ENCODE measurements at places on chromosomes 12 and 14.
A peak's percentile ranks its signal among the peaks of the same experiment; 100 is the strongest.

DNA sequence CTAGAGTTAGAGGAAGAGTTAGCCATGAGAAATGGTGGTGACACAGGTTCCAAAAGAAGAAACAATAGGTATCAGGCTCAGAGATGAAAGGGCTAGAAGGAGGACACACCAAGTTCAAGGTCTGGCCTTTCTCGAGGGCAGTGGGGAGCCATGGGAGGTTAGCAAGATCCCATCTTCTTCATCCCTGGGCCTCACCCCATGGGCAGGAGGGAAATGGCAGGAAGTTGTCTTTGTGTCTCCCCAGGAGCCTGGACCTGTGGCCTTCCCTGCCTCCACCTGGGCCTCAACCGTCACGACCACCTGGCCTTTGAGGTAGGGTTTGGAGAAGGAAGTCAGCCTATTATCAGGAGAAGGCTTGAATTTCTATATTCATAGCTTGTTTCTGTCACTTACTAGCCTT is 5.8 kb upstream of the AQP2 start:
- no peak for DNase-seq

GRCh38 chr14:22386924-22387775 is 201.9 kb downstream of the DAD1 start:
- no peak for DNase-seq

GRCh38 chr12:52871291-52872039 is 22.7 kb upstream of the KRT78 start:
- DNase-seq: no peak

- DNase-seq: no peak
Observed at GRCh38 chr12:11694528-11694927, 45.1 kb downstream of the ETV6 start.

DNA sequence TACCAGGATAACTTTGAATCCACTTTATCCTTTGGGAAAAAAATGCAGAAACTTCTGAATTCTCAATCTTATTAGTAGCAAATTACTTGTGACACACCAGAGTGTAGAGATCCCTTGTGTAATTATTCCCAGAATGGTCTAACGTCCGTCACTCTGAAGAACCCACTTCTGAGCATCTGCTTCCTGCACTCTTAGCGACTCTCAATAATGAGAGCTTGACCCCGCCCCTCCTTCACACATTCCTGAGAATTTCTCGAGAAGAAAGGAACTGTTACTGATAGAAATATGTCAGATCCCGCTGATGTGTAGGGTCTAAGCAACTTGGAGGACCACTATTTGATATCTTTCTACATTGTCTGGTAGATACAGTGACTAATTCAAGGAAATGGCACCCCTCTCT is 218.3 kb upstream of the PDZRN4 start:
- DNase-seq: no peak

DNA sequence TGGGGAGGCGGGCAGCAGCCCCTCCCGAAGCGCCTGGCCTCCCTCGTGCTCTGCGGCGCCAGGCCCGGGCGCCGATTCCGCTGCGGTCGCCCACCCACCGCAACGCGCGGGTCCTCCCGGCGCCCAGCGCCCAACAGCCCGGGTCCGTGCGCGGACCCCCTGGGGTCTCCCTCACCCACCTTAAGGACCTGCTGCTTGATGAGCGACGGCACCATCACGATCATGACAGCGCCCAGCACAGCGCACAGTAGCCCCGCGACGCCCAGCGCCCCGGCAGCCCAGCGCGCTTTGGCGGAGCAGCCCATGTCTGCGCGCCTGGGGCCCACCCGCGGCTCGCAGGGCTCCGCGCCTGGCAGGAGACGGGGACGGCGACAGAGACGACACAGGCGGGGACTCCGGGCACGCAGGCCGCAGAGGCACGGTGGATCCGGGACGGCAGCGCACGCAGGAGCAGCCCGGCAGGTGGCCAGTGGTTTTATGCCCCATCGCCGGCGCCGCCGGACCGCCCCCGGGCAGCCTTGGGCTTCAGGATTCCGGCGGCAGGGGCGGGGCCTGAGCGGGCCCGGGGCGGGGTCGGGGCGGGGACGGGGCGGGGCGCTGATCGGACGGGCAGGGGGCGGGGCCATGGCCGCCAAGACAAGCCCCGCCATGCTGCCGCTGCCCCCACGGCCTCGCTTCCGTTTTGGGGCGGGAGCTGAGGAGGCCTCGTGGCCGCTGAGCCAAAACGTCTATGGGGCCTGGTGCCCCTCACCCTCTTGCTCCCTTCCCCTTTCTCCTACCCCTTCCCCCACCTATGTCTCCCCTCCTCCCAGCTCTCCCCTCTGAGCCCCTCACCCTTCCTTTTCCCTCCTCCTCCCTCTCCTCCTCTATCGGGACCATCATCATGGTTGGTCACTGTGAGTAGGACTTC is at the start of gene SCARB1:
Gene SCARB1 (minus strand): TSS at position 449 of the 910 bp plus-strand sequence. CDS start 144 bp downstream, at position 305.
- DNase-seq: peak; percentile 81

GRCh38 chr12:108629824-108630476 is 3.7 kb downstream of the SELPLG start:
- peak; percentile 63 for DNase-seq

DNA sequence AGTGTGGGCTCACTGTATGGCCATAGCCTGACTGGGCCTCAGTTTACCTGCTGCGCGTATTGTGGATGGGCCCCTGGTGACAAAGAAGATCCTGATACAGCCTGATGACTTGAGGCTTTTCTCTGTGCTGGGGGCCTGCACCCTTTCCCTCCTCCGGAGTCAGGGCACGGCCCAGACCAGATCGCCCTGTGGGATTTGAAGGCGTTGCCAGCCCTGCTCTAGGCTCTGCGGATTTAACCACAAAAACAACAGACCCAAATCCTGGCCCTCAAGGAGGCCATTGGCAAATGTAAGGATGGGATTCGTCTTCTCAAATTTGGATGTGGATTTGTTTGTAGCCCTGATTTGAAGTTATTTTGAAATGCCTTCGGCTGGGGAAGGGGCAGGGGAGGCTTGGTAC is 195.8 kb downstream of the TSPAN9 start:
- no peak for DNase-seq

GRCh38 chr12:64780531-64781279 is 21.5 kb upstream of the GNS start:
- DNase-seq: no peak

DNA sequence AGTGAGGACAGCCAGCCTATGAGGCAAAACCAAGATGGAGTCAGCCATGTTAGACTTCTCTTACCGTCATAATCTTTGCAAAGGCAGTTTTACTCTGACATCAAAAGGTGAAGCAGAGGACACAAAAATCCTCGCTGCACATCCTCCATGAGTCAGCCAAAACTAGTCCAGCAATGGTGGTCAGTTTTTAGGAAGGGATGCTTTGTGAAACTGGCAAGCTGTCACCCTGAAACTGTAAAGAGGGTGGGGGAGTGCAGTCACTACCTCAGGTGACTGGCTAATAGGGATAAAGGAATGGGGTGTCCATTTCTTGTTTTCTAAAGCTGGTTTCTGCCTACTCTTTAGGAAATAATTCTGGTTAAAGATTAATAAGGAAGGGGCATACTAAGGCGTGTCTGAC is 5.4 kb upstream of the CIPC start:
- no peak for DNase-seq

DNA sequence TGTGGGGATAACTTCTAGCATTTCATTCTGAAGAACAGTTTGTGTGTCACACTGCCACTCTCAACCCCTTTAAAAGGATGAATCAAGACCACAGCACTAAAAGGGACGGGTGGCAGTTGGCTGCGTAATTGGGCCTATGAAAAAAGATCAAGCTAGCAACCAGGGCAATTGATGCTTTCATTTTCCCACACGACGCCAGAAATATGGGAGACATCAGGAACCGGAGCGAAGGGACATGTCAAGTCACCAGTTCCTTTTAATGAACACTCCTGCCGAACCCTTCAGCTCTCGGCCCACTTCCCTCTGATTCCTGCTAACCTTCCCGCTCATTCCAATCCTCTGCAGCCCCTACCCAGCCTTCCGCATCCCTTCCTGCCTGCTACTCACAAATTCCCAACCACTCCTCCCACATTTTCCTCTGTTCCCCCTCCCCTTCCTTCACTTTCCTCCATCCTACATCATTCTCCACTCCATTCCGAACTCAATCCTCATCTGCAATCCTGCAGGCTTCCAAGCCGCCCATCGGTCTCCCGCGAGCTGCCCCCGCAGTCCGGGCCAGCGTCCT is 753 bp downstream of the CSRNP2 start:
- DNase-seq: peak; percentile 14

- DNase-seq: no peak
Observed at GRCh38 chr14:70139384-70139783, 49.4 kb downstream of the SLC8A3 start.

- DNase-seq: no peak
Observed at GRCh38 chr14:60573943-60574495, 65.1 kb downstream of the SIX6 start.

DNA sequence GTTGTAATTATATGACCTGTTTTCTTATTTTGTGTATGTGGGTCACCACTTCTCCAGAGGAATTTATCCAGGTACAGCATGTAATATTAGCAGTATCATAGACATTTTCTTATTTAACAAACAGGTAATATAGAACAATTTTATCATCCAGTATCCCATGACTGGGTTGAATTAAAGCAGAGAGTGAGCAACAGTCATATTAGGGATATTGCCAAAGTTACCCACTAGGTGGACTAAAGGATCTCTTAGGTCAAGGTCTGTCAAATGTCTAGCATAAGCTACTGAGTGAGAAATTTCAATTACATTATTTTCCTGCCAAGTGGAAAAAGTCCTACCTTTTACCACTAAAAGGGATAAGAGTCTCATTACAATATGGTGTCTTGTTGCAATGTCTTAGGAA is 62.1 kb upstream of the TRIM9 start:
- no peak for DNase-seq

DNA sequence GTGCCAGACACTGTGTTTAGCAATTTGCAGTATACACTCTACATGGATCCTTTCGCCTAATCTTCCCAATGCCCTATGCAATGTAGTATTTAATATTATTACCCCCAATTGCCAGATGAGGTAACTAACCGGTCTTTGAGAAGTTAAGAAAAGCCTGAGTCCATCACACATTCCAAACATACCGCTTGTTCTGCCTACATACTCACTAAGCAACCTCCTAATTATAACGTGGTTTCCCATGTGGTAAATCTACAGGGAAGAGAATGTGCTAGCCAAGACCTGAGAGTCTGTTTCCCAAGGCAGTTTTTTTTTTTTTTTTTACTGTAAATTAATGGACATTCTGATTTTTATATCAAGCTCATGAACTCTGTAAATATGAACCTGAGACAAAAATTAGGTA is 37.2 kb downstream of the ATP2B1 start:
- DNase-seq: no peak

DNA sequence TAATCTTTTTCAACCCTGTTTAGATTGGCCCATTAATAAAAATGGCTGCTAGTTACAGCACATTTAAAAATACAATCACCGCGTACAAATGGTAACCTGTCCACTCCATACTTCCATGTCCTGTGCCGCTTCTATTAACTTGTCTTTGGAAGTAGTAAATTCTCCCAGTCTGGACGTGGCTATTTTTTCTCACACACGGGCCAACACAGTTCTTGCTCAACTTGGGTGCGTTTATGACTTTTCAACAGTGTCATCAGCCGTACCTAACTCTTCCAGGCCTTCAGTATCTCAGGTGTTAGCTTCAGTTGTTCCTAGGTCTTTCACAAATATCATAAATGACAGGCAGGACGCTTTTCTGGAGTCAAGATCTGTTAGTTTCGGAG is 475 bp upstream of the PCNX1 start:
- DNase-seq: no peak

GRCh38 chr14:29108908-29109307 is 342.3 kb downstream of the FOXG1 start:
- no peak for DNase-seq

GRCh38 chr12:47989666-47990065 is 14.6 kb downstream of the COL2A1 start:
- no peak for DNase-seq

DNA sequence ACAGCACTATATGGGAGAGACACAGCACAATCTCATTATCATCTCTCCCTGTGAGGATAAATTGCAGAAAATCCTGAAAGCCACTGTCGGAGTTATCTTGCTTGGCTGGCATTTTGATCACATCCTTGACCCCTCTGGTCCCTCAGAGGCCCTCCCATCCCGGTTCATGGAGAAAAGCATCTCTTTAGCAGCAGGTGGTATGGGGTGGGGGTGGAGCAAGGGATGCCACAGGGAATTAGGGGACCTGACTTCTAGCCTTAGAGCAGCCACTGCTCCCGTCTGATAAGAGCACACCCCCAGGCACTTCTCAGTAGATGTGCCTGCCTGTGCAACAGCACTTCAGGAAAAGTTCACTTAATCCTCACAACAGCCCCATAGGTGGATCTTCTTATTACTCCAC is 38.6 kb downstream of the GRIN2B start:
- no peak for DNase-seq

GRCh38 chr12:122724641-122725243 is 5.9 kb downstream of the HCAR1 start:
- DNase-seq: no peak

DNA sequence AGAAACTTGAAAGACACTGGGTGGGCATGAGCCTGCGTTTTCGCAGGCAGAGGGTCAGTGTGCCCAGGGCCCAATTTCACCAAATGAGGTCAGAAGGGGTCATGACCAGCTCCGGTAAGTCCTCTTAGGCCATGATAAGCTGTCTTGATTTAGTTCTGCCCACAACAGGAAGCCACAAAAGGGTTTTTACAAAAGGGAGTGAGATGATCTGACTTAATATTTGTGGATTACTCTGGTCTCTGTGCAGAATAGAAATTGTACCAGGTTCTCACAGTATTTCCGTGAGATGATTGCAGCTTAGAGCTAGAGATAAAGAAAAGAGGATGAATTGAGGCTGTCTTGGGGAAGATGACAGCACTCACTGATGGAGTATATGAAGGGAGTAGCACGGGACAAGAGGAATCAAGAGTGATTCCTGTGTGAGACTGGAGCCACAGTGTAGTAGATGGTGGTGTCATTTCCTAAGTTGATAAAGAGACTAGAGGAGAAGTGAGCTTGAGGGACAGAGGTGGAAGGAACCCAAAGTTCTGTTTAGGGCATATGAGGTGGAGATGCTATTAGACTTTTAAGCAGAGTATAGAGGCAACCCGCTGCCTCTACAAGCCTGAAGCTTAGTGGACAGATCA is 288.3 kb upstream of the AMIGO2 start:
- no peak for DNase-seq

- DNase-seq: no peak
Observed at GRCh38 chr12:94211021-94211420, 62.6 kb downstream of the PLXNC1 start.

DNA sequence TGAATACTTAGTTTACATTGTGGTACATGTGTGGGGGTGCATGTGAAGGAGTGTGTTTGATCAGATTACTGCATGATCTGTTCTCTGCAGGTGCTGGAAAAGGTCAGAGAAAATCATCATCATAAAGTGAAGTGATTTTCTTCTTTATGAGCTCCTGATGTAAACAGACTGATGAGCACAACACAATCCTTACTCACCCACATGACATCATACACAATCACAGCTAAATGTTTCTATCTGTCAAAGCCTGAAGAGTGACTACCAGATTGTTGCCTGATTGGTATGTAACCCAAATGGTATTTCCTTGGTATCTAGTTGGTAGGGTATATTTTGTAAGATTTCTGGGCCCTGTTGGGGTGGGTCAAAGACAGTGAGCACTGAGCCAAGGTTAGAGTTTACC is 270.8 kb downstream of the FOXG1 start:
- no peak for DNase-seq

- no peak for DNase-seq
Observed at GRCh38 chr14:81280136-81280791, 59.5 kb upstream of the GTF2A1 start.

Measured in stimulated activated CD4-positive, alpha-beta T cell treated with anti-CD3 and anti-CD28 coated beads, Interleukin-2, amount 100 ng/mL, for 24 hours (primary cell).